ENCODE measurements at places on chromosomes 5 and 9.

GRCh38 chr5:174563899-174564298 lies 160.5 kb upstream of the MSX2 start:
- DNase-seq, result no peak

- DNase-seq, result no peak
Observed at GRCh38 chr5:125189531-125189941, 443.1 kb upstream of the ZNF608 start.

DNA sequence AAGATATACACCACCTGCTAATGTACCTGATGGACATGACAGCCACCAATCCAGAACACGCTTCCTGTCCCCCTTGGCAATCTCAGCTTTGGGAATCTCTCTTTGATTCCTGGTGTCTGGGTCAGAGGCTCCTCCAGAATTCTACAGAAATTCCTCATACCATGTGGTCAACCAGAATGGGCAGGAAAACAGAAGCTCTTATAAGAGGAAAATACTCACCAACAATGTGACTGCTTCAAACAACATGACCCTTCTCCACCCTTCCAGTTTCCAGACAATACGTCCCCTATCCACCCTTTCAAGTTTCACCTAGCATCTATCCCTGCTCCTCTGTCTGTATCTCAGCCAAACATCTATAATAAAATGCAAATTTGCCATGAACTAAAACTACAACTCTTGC lies 247.2 kb downstream of the DENND1A start:
- no peak for DNase-seq

GRCh38 chr5:114148253-114148652 lies 213.6 kb upstream of the KCNN2 start:
- no peak for DNase-seq
